ENCODE measurements at places on chromosomes 4 and X. TPM values are rescaled to one million over a fixed set of nuclear protein-coding genes. Genes with fewer than 3 reads are reported as not detected.

Gene PLXNA3
- 48.0 TPM for total RNA-seq

DNA sequence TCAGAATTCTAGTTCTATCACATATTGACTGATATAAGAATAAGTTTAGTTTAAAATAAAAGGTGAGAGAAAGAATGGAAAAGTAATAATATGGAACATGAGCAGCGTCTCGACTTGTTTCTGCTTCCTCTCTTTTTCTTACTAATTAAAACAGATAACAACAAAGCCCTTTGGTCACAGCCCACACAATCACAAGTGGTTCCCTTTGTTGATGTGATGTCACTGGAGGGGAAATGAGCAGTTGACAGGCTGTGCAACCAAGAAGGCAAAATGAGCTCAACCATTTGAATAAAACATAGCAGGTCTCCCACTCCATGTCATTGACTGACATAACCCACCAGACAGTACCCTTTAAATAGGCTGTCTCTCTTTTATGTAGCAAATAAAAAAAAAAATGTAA lies 342.5 kb upstream of the MAGEB2 start:
- DNase-seq, result no peak
- no peaks in the 10 kb centered on the region for H3K36me3 ChIP-seq
- H3K27ac ChIP-seq, result no peak overlapping the region
- H3K27me3 ChIP-seq, result peaks cover 45% of the 10 kb centered on the region

Gene LRPAP1
- 96.2 TPM for total RNA-seq

DNA sequence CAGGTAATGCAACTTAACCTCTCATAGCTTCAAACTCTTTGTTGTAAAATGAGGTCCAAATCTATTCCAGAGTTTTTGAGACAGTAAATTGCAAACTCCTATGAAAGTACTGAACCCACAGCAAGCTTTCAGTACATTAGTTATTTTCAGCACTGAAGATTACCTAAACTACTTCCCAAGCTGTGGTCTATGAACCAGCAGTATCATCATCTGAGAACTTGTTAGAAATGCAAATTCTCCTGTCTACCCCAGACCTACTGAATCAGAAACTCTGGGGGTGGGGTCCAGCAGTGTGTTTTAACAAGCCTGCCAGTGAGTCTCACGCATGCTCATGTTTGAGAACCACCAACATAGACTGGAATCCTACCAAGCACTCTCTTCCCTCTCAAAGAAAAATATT lies 5.7 kb upstream of the CASP6 start:
- H3K36me3 ChIP-seq, result peaks cover 58% of the 10 kb centered on the region
- H3K4me1 ChIP-seq, result peaks cover 2% of the 10 kb centered on the region
- no peak overlapping the region for H3K27ac ChIP-seq
- no peak for DNase-seq
- no peaks in the 10 kb centered on the region for H3K27me3 ChIP-seq

GRCh38 chr4:14646831-14647230 lies 355.4 kb upstream of the CPEB2 start:
- no peak overlapping the region for H3K27ac ChIP-seq
- H3K4me3 ChIP-seq, result no peak overlapping the region
- H3K27me3 ChIP-seq, result no peaks in the 10 kb centered on the region
- peaks cover 3% of the 10 kb centered on the region for H3K4me1 ChIP-seq
- DNase-seq, result no peak

DNA sequence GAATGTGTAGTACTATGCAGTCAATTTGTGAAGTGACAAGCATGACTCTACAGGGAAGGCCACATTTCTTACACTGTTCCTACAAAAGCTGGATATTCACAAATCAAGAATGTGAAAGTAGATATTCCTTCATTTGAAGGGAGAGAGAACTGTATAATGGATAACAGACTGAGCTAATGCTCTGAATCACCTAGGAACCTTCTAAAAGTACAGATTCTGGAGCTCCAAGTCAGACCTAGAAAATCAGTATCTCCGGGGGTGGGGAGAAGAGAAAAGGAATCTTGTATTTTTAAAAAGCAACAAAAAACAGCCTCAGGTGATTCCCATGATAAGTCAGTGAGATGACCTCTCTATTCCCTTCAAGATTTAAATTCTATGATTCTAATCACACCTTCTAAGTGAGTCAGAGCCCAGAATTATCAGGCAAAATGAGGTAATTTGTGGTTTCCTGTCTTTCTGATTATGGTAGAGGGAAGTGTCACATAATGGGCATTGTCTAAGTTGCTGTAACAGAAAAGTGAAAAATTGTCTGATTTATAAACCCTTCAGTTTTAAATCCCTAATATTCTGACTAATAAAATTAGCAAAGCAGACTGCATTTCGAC lies 80.9 kb downstream of the IL21 start:
- no peaks in the 10 kb centered on the region for H3K27me3 ChIP-seq
- no peaks in the 10 kb centered on the region for H3K4me1 ChIP-seq
- H3K27ac ChIP-seq, result no peak overlapping the region
- no peak overlapping the region for H3K4me3 ChIP-seq
- DNase-seq, result peak; percentile 17

DNA sequence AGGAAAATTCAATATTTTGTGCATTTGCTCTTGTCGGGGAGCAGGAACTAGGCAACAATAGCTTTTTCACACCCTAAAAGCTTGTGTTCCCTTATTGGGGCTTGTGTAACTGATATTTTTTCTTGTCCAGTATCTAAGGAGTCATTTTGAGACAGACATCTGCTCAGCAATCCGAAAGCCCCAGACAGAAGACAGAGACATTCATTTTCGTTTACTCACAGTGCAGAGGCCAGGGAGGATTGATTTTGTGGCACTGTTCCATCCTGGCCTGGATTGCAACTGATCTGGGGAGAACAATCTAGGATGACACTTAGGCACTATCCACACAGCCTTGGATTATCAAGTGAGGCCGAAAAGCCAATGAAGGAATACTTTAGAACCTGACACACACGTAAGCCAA lies 27.4 kb upstream of the PLAC1 start:
- H3K36me3 ChIP-seq, result no peaks in the 10 kb centered on the region
- peaks cover 22% of the 10 kb centered on the region for H3K27me3 ChIP-seq
- H3K27ac ChIP-seq, result peak overlapping the region; percentile 76
- no peak for DNase-seq
- H3K4me1 ChIP-seq, result peaks cover 34% of the 10 kb centered on the region

GRCh38 chrX:21932292-21933002 lies 8.1 kb upstream of the SMS start:
- H3K27ac ChIP-seq, result peak overlapping the region; percentile 87
- DNase-seq, result peak; percentile 91
- H3K27me3 ChIP-seq, result no peaks in the 10 kb centered on the region
- peaks cover 10% of the 10 kb centered on the region for H3K36me3 ChIP-seq

Gene RHOXF2B
- not detected for total RNA-seq

GRCh38 chr4:3226467-3226866 lies 22.5 kb upstream of the MSANTD1 start:
- DNase-seq, result no peak
- H3K27me3 ChIP-seq, result no peaks in the 10 kb centered on the region
- peaks cover 60% of the 10 kb centered on the region for H3K36me3 ChIP-seq
- no peak overlapping the region for H3K4me3 ChIP-seq
- no peaks in the 10 kb centered on the region for H3K4me1 ChIP-seq

DNA sequence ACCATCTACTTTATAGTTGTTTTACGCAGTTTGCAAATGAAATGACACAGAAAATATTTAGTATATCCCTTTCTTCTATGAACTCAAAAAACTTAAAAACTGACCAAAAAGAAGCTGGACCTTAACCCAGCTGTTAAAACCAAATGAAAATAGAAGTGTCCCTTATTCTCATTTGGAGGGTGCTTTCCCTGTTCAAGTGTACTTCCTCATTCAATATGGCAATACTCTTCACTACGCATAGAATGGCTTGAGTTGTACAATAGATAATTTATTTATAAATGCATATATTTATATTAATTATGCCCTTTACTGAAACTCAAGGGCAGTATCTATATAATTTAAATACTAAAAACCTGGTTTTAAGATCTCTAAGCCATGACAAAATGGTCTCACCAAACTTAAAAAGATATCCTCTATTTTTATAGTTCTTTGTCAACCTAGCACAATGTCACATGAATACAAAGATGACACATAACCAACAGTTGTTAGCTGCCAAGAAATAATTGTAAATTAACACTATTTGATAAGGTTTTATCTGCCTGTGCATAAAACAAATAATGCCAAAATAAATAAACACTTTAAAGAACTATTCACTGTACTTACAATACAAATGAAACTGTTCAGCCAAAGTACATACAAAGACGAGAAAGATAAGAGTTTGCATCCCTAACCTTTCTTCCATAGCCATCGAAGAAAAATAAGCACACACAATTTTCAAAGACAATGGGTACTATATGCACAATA lies 25.2 kb downstream of the YTHDC1 start:
- no peak for DNase-seq
- H3K27ac ChIP-seq, result no peak overlapping the region
- peaks cover 91% of the 10 kb centered on the region for H3K36me3 ChIP-seq
- H3K4me1 ChIP-seq, result no peaks in the 10 kb centered on the region

Gene DOK7
- total RNA-seq, result 1.1 TPM

- no peak for DNase-seq
- H3K4me1 ChIP-seq, result no peaks in the 10 kb centered on the region
- no peak overlapping the region for H3K27ac ChIP-seq
- no peak overlapping the region for H3K4me3 ChIP-seq
- no peaks in the 10 kb centered on the region for H3K27me3 ChIP-seq
Measured at GRCh38 chr4:25580633-25581467, 74.8 kb upstream of the SLC34A2 start.

DNA sequence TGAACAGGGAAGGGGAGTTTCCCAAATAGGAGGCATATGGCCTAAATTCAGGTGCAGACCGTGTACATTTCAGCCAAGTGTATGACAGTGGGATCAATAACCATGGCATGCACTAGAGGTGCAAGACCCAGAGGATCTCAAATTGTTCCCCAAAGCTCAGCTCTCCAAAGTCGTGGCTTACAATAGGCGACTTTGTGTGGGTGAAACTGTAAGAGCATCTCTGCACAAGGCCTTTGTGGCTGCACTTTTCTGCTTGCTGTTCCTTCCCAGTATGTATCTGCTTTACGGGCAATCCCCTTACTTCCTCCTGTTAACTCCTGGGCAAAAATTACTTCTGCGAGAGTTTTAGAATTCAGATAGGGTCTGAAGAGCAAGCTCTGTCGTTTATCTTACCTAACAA lies 518.3 kb upstream of the ZFP42 start:
- no peak for DNase-seq
- peaks cover 22% of the 10 kb centered on the region for H3K4me1 ChIP-seq
- H3K27ac ChIP-seq, result no peak overlapping the region
- no peaks in the 10 kb centered on the region for H3K36me3 ChIP-seq
- H3K4me3 ChIP-seq, result no peak overlapping the region
